Adipocyte (in vitro differentiated cells): ENCODE measurements at places on chromosomes 12 and 14.

DNA sequence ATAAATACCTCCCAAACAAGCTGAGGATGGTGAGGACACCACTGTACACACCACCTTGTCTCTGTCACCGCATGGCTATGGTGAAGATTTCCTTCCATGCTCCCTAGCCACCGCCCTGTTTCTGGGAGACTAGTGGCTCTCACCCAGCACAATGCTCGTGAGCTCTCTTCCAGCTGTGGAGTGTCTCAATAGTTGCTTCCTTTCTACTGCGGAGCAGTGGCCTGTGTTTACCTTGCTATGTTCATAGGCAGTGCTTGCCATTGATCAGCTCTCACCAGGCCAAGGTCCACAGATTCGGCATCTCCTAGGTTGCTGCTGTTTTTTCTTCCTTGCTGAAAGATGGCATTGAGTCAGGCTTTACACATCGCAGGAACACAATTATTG is 313.6 kb upstream of the RTL1 start:
- no peak for DNase-seq

GRCh38 chr14:21990116-21990515 is 316.5 kb upstream of the OR4E1 start:
- no peak for DNase-seq

DNA sequence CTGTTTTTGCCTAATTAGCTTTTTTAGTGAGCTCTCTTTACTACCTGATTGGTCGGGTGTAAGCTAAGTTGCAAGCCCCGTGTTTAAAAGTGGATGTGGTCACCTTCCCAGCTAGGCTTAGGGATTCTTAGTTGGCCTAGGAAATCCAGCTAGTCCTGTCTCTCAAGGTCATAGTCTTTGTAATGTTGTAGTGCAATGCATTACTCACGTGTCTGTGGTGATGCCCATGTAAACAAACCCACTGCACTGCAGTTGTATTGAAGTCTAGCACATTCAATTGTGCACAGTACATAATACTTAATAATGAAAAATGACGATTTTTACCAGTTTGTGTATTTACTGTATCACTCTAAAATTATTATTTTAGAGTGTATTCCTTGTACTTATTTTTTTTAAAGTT is 335.5 kb downstream of the NUAK1 start:
- DNase-seq, result peak; percentile 24

DNA sequence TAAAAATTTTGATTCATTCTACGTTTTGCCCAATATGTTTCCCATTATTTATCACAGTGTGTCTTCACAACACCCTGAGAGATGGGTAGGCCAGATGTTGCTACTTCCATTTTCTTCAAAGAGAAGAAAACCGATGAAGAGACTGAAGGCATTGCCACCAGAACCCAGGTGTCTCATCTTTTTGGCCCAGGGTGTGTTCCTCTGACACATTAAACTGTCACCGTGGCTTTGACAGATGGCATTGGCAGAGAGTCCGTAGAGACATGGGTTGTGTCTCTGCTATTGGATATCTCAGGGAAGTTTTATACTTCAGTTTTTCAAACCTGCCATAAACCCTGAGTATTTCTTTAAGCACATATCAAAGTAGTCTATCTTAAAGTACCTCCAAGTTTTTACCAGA is 11.3 kb upstream of the NUDT4 start:
- DNase-seq, result no peak

DNA sequence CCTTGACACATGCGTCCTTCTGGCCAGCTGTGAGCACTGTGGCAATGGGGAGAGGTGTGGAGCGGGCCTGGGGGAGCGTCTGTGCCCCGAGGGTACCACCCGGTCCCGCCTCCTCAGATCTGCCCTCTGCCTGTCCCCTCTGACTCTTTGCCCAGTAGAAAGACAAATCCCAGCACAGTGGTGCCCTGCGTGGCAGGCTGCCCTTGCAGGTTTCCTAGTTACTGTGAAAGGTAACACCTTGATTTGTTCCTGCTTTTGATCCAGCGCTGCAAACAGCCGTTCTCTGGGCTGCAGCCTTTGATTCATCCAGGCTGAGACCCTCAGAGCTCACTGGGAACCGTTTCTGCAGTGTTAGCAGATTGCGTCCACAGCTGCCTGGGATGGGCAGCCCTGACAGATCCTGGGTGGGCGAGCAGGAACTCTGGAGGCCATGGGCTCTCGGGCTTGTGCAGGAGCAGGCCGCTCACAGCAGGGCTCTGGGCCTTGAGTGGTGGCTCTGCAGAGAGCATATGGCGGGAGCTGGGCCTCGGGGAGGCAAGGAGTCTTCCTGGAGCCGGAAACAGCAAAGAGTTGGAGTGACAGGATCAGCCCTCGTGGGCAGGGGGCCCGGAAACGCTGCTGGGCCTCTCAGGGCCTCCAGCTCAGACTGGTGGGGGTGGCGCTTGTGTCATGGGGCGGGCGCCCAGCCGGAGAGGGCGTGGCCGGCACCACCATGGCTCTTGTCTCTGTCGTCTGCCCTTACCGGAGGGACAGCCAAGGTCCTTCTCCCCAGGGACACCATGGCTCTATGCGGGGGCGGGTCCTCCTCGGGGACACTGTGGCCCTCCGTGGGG is 16.6 kb downstream of the FBRSL1 start:
- peak; percentile 52 for DNase-seq

DNA sequence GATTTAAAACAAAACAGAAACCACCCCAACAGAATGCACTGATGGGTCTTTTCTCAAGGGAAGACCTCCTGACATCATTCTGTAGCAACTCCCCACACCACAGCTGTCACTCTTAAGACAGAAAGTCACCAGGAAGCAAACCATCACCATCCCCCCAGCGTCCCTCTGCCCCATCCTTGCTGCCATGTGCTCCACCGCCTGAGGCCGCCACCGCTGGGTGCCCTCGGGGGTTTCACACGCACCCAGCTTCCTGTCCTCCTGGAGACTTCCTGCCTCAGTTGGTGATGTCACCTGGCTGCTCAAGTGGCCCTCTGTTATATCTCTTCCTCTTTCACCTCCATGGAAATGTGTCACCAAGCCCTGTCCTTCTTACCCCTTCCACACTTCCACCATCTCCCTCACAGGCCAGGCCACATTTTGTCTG is 71.4 kb upstream of the GPR68 start:
- no peak for DNase-seq

- no peak for DNase-seq
These were observed 15.1 kb downstream of the CPNE8 start for GRCh38 chr12:38890102-38890855.

- DNase-seq, result peak; percentile 47
These were observed 44.6 kb downstream of the SRGAP1 start for GRCh38 chr12:63888908-63889635.

DNA sequence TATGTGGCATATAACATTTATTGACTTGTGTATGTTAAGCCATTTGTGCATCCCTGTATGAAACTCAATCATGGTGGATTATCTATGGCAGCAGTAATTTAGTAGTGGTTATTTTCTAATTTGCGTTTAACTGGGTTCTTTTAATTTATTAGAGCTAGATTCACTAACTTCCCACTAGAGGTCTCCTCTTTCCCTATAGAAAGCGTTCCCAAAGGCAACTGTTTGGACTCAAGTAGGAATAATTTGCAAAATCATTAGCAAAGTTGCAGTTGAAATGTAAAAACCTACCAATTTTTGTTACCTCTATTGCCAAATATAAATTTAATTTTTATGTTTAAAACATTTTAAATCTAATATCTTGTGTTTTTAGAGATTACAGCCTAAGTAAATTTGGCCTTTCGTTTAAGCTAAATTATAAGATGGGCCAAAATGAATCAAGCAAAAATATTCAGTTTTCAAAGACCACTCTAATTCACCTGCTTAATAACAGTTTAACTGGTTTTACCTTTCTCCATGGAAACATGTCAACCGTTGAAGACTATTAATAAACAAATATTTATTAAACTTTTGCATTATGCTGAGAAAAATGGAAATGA is 6.0 kb downstream of the DMAC2L start:
- DNase-seq, result peak; percentile 80

DNA sequence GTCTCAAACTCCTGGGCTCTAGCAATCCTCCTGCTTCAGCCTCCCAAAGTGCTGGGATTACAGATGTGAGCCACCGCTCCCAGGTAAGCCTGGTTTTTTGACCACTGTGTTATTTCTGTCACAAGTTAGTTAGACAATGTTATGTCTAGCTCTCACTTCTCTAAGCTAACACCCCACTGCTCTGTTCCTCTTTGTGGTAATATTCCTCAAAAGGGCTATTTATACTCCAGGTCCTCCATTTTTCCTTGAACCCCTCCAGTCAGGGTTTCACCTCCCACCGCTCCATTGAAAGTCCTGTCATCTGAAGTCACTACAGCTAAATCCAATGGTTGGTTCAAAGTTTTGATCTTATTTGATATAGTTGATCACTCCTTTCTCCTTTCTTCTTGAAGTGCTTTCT is 5.1 kb downstream of the IRAK3 start:
- no peak for DNase-seq

GRCh38 chr12:229441-230191 is 15.7 kb upstream of the SLC6A12 start:
- no peak for DNase-seq

GRCh38 chr14:103133210-103134140 is 10.2 kb downstream of the TNFAIP2 start:
- DNase-seq, result no peak

- no peak for DNase-seq
These were observed 48.6 kb upstream of the PRMT8 start for GRCh38 chr12:3442397-3442796.

DNA sequence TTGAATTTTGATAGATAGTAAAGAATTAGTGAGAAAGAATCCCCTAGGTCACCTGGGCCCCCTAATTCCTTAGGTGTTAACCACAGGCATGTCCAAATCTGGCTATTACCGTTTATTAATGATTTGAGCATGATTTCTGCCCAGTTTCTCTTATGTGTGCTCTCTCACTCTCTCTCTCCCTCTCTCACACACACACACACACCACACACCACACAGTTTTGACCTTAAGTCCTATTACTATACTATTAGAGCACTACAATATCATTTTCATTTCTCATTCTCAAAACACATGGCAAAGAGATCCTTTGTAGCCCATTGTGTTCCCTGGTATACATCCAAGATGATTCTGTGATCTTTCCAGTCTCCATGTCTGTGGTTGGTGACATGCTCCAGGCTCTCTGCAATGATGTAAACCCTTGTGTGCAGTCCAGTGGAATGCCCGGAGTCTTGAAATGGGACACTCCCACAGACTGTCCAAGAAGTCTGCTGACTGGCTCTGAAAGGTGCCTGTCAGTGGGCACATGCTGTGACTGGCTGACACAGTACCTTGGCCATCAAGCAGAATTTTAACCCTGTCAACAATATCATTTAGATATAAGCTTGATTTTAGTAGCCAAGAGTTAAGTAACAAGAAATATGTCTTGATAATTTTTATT is 96.2 kb downstream of the FIGNL2 start:
- DNase-seq, result peak; percentile 91

- no peak for DNase-seq
These were observed 137.6 kb upstream of the SSTR1 start for GRCh38 chr14:38070061-38070588.
